Thoracic aorta (tissue), 2 donors: ENCODE measurements at places on chromosomes 11 and 22. TPM values are rescaled to one million over a fixed set of nuclear protein-coding genes. Genes with fewer than 3 reads are reported as not detected.

- DNase-seq, result no peak
Observed at GRCh38 chr22:43233529-43233928, 46.6 kb upstream of the TTLL12 start.

GRCh38 chr11:117816151-117816741 is 8.3 kb downstream of the FXYD2 start:
- no peak for DNase-seq

DNA sequence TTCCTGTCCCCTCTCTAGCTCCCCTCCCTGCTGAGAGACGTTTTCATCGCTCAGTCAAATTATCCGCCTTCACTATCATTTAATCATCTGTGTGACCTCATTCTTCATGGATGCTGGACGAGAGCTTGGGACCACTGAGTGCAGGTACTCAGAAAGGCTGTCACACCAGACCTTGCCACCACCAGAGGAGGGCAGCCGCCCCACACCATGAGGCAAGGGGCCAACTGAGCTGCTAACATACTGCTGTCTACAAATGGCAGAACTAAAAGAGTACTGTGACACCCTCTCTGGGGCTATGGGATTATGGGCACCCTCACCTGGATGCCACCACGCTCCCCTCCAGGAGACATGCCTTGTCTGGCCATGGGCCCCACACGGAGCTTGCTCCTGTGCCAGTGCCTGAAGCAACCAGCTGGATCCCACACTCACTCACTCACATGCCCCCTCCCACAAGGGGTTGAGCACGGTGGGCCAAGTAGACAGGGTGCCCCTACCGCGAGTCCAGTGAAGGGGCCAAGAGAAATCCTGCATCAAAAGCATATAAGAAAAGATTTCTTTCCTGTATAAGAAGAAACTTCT is 670.0 kb upstream of the CCDC90B start:
- no peak for DNase-seq

- no peak for DNase-seq
Observed at GRCh38 chr11:77400271-77400670, 73.6 kb downstream of the PAK1 start.

- no peak for DNase-seq
Observed at GRCh38 chr11:127385071-127385470, 384.5 kb upstream of the KIRREL3 start.

DNA sequence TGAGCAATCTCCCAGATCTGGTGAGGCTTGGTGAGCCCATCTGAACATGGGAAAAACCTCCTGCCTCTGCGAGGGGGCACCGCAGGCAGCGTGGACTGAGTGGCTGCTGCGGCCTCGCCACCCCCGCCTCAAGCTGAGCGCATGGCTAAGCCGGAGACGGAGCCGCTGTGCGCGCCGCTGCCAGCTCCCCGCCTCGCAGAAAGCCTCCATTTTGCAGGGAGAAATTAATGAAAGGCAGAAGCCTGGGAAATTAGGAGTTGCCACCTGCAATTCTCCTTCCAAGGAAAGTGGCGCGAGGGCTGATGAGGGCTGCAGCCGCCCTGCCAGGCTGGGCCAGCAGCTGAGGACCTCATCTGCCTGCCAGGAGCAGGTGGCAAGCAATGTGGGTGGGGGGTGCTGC is 35.6 kb upstream of the TCF20 start:
- no peak for DNase-seq

DNA sequence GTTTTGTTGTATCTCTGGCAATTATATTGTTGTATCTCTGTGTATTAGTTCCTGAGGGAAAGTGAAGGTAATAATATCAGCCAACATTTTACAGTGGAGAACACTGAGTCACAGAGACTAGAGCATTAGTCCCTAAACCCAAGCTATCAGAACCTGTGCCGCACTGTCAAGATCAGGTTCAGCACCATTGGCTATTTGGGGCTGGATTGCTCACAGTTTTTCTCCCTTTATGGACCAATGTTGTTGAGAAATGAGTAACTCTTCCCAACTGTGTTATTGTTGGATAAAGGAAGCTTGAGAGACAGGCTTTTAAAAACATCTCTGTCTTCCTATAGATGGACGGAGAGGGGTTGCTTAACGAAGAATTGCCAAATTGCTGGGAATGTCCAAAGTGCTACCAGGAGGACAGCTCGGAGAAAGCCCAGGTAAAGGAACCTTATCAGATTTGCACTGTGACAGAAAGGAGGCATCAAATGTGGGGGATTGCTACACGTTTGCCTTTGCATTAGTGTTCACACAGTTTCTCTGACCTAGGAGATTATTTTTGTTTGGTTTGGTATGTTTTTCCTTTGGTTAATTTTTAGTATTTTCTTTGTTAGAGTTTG is 18.2 kb upstream of the GRK2 start:
- DNase-seq, result no peak

DNA sequence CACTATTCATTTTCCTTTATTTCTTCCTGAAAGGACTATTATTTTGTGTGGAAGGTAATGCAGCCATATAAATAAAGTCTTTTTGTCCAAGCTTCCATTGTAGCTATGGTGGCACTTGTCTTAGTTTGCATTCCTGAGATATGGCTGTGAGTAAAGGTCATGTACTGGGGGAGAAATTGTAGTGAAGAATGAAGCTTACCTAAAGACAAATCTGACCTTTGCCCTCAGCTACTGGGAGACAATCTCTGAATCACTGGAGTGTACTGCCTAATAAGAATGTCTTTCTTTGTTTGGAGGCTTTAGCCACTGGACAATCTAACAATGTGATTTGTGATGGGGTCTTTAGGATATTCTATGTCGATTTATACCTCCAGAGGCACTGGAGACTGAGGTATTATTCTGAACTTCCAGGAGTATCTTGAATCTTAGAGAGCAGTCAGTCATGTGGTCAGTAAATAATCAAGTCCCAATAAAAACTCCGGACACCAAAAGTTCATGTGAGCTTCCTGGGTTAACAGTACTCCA is 39.7 kb upstream of the OR5AK2 start:
- DNase-seq, result no peak

DNA sequence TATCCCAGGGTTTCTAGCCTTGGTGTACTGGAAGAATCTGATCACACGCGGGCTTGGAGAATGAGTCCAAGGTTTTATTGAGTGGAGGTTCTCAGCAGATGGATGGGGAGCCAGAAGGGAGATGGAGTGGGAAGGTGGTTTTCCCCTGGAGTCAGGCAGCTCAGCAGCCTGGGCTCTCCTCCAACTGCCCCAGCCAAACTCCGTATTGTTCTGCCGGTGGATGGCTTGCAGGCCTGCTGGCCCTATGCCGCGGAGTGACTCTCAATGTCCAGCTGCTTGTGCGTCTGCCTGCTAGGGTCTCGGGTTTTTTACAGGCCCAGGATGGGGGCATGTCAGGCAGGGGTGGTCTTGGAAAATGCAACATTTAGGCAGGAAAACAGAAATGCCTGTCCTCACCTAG is 162.4 kb upstream of the LMO1 start:
- no peak for DNase-seq

DNA sequence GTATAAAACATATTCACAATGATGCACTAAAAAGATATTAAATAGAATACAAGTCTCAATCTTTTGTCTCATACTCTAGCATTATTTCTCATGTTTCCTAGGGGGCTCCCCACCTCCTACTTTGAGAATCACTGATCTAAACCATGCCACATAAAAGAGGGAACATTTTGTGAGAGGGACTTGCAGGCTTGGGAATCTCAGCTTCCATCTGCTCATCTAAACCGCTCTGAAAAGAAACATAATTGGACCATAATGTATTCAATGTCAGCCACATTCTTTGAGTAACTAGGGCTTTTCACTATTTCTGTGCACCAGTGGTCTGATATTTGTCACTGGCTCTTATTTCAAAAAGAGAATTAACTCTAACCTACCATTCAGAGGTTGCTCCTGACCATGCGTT is 6.4 kb upstream of the CSRP3 start:
- DNase-seq, result no peak

DNA sequence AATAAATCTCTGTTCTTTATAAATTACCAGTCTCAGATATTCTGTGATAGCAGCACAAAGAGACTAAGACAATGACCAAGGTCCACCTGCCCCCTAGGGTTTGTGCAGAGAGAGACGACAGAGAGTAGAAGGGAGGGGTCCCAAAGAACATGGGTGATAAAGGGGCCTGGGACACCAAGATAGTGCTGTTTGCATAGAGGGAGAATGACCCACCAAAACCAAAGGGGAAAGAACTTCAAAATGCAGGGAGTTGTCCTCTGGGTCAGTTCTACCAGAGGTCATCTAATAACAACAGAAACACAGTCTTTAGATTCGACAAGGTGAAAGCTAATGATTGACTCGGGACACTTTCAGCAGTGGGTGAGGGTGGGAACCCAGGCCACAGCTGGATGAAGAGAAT is 23.7 kb downstream of the FAM227A start:
- DNase-seq, result no peak

GRCh38 chr11:19419021-19419750 is 178.4 kb upstream of the E2F8 start:
- DNase-seq, result no peak

The XKR3 gene
- total RNA-seq, result not detected

The CRACR2B gene
- total RNA-seq, result 11.6 TPM

The F2 gene
- not detected for total RNA-seq

The TBX10 gene
- not detected for total RNA-seq

The SLC29A2 gene
- total RNA-seq, result 3.0 TPM

The KCNK7 gene
- 0.95 TPM for total RNA-seq
